ENCODE measurements at places on chromosomes 2 and 18. TPM values are rescaled to one million over a fixed set of nuclear protein-coding genes. Genes with fewer than 3 reads are reported as not detected.

Gene APLF
- 3.3 TPM for total RNA-seq

DNA sequence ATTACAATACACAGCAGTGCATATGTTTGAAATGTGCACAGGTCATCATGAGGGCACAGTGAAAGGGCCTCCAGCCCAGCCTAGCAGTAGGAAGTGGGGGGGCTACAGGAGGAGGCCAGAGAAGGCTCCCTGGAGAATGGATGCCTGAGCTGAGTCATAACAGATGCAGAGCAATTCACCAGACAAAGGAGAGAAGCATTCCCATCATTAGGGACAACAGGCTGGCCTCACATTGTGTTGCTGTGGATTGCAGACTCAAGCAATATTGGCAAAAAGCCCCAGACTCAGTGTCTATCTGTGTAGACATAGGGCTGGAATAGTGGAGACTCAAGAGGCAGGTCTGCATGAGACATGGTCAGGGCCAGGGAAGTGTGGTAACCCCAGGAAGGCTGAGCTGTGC, 329.9 kb downstream of the DLGAP1 start:
- no peak overlapping the region for H3K27ac ChIP-seq
- H3K27me3 ChIP-seq: no peaks in the 10 kb centered on the region
- no peaks in the 10 kb centered on the region for H3K4me1 ChIP-seq
- H3K36me3 ChIP-seq: no peaks in the 10 kb centered on the region
- H3K4me3 ChIP-seq: no peak overlapping the region

DNA sequence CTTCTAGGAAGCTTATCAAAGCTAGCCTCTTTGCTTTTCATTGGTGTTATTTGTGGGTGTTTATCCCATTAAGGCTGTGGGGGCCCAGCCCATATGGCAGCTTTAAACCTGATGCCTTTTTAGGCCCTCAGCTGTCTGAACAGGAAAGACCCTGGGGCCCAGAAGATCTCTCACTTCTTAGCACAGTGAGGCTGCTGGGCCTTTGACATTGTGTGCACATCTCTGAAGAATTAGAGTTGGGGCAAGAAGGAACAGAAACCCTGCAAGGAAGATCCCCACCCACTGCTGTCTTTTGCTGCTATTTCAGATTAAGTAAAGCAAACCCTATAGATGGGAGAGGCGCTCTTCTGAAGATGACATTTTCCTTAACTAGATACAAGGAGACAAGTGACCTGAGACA, 250.0 kb downstream of the SMAD2 start:
- H3K4me3 ChIP-seq: no peak overlapping the region
- no peaks in the 10 kb centered on the region for H3K4me1 ChIP-seq
- no peak for DNase-seq
- H3K36me3 ChIP-seq: no peaks in the 10 kb centered on the region
- H3K27ac ChIP-seq: no peak overlapping the region
- H3K27me3 ChIP-seq: no peaks in the 10 kb centered on the region

GRCh38 chr18:12029786-12030584, 48.7 kb downstream of the IMPA2 start:
- no peaks in the 10 kb centered on the region for H3K27me3 ChIP-seq
- H3K27ac ChIP-seq: no peak overlapping the region
- H3K36me3 ChIP-seq: peaks cover 17% of the 10 kb centered on the region
- peaks cover 25% of the 10 kb centered on the region for H3K4me1 ChIP-seq
- DNase-seq: no peak

- DNase-seq: peak; percentile 26
- H3K4me3 ChIP-seq: no peak overlapping the region
- H3K27me3 ChIP-seq: no peaks in the 10 kb centered on the region
- no peak overlapping the region for H3K27ac ChIP-seq
Measured at GRCh38 chr2:186683341-186683740, 10.5 kb upstream of the FAM171B start.

Gene SERPINB3
- total RNA-seq: not detected

Gene UGT1A8
- total RNA-seq: not detected

- H3K4me1 ChIP-seq: no peaks in the 10 kb centered on the region
- DNase-seq: no peak
- H3K27me3 ChIP-seq: no peaks in the 10 kb centered on the region
- no peak overlapping the region for H3K27ac ChIP-seq
- H3K36me3 ChIP-seq: no peaks in the 10 kb centered on the region
Measured at GRCh38 chr18:54612237-54612636, 21.2 kb downstream of the DYNAP start.

GRCh38 chr2:53672881-53673522, 94.6 kb upstream of the CHAC2 start:
- no peak overlapping the region for H3K27ac ChIP-seq
- DNase-seq: peak; percentile 52
- H3K4me1 ChIP-seq: peaks cover 8% of the 10 kb centered on the region
- no peak overlapping the region for H3K4me3 ChIP-seq
- H3K36me3 ChIP-seq: no peaks in the 10 kb centered on the region

DNA sequence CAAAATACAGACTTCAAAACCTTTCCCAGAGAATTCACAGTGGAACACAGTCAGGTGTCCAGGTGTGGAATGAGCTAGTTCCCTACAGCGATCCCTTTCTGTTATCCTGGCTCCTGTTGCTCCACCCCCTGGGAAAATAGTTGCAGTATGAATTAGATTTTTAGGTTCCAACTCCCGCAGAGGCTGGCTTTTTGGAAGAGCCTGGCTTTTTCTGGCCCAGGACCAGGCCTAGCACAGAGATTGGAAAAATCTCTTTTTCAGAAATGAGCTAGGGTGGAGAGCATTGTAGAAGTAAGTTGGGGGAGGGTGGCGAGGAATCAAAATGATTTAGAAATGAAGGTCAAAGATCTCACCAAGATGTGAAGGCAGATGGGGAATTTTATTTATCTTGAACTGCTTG, 27.1 kb downstream of the COL5A2 start:
- H3K4me1 ChIP-seq: peaks cover 20% of the 10 kb centered on the region
- peaks cover 4% of the 10 kb centered on the region for H3K36me3 ChIP-seq
- no peaks in the 10 kb centered on the region for H3K27me3 ChIP-seq

Gene LIMS4
- total RNA-seq: 2.5 TPM

Gene L3MBTL4
- total RNA-seq: under 0.01 TPM

DNA sequence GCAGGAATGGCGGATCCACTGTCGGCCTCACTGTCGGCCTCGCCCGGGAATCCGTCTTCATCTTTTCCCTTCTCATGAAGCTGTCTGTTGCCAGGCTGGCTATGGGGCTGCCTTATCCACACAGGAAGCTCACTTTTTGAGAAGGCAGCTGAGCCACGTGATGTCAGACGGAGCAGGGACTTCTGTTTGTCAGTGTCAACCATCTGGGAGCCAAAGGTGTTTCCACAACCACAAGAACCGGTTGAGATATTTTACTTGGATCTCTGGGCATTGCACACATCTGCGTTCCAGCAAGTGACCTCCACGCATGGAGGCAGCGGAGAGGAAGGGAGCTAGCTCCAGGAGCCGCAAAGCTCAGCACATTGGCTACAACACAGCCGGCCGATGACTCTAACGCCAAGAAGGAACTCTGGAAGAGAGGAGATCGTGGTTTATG, 27.4 kb upstream of the TAF1B start:
- H3K27me3 ChIP-seq: peaks cover 3% of the 10 kb centered on the region
- no peak overlapping the region for H3K27ac ChIP-seq
- peaks cover 3% of the 10 kb centered on the region for H3K4me1 ChIP-seq
- no peaks in the 10 kb centered on the region for H3K36me3 ChIP-seq

DNA sequence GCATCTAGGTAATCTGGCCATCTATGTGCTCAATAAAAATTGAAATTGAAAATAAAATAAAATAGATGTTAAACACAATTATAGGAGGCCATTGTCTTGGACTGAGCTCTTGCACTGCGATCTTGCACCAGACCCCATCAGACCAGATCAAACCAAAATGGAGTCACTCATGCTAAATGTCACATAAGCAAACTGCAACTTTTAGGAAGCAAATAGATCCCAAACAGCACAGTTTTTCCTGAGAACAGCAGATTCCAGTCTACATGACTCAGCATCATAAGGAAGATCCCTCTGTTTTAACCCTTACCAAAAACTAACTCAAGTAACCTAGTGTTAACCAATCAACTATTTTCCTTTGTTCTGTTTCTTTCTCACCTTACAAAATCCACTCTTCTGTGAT, 57.7 kb upstream of the LRP1B start:
- DNase-seq: peak; percentile 22
- H3K4me1 ChIP-seq: peaks cover 6% of the 10 kb centered on the region
- no peak overlapping the region for H3K4me3 ChIP-seq
- H3K27me3 ChIP-seq: no peaks in the 10 kb centered on the region
- H3K27ac ChIP-seq: no peak overlapping the region

DNA sequence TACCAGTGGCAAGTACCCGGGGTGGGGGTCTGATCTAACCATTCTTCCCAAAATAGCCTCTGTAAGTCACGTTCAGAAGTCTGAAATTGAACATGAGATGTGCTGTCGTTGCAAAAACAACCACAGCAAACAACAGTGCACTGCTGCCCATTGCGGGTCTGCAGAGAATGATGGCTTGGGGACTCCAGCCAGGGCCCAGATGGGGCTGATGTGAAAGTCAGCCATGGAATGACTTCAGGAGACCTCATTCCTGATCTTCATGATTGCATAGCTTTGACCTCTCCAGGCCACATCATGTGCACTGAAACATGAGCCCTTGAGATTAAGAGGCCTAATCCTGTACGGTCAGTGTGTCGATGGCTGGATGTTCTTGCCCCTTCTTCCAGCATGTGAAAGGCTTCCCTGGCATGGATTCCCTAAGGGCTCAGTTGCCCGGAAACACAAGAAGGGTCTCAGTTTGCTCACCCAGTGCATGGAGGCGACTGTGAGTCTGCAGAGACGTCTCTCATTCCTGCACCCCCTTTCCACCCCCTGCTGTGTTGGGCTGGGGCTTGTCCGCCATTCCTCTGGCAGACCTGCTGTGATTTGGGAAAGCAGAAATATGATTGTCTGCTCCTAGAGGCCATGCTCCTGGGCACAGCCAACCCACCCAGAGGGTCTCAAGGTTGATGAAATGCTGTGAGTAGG, 191.6 kb downstream of the SEPTIN10 start:
- peak; percentile 28 for DNase-seq
- peaks cover 29% of the 10 kb centered on the region for H3K36me3 ChIP-seq
- peaks cover 16% of the 10 kb centered on the region for H3K4me1 ChIP-seq

DNA sequence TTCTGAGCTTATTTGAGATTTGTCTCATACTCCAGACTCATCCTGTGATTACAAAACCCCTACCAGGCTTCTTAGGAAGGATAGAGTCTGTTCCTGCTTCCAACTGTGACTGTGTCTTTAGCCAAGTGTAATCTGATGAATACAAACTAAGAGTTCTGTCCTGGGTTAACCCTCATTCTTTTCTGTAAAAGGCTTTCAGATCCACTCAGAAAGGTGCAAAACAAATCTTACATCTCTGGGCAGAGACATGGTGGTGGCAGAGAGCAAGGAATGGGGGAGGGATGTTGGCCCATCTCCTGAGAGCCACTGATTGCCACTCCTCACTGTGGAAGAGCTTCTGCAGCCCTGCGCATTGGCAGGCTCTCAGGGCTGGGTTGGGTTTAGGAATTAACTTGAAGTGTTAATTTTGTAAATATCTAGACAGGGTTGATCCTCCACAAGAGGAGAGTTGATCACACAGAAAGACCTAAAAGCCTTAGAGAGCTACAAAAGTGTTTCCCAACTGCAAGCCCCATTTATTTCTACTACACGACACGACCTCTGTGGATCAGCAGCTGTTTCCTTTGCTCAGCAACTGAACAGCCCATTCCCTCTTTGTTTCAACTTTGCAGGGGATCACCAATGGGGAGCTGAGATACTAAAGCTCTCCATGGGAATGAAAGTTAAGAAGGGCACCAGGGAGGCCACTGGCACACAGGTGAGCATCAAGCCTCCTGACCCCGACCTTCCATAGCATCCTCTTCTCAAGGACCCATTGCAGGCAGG, 23.7 kb upstream of the SPTBN1 start:
- no peak overlapping the region for H3K27ac ChIP-seq
- H3K4me3 ChIP-seq: no peak overlapping the region
- no peaks in the 10 kb centered on the region for H3K36me3 ChIP-seq
- no peaks in the 10 kb centered on the region for H3K4me1 ChIP-seq
- no peaks in the 10 kb centered on the region for H3K27me3 ChIP-seq
- DNase-seq: no peak

DNA sequence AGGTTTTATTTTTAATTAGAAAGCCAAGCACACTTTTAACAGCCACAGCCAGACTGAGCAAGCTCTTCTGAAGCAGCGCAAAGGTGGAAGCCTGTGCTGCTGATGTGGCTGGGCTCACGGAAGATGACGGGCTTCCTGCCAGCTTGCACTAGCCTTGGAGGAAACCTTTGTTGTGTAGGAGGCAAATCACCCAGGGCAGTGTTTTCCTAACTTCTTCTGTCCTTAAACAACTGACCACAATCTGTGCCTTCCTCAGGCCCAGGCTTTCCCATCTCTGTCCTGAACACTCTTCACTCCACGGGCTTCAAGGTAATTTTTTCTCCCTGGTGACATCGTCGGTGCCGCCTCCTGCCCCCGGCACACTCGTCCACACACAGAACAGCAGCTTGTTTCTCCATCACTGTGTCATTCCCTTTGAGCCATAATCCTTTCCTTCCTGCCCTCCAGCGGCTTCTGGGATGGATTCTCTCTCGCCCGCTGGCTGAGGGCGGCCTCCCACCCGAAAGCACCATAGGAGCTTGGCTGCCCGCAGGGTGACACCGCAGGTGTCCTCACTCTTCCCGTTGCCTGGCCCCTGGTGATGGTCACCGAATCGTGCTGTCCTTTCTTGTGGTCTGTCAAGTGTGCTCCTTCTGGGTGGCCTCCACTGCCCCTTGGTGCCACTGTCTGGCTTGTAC, 31.1 kb upstream of the INHBB start:
- no peak overlapping the region for H3K27ac ChIP-seq
- H3K4me1 ChIP-seq: no peaks in the 10 kb centered on the region
- H3K36me3 ChIP-seq: no peaks in the 10 kb centered on the region
- H3K4me3 ChIP-seq: no peak overlapping the region
- DNase-seq: no peak

- H3K27ac ChIP-seq: no peak overlapping the region
- no peak overlapping the region for H3K4me3 ChIP-seq
- H3K27me3 ChIP-seq: peaks cover 21% of the 10 kb centered on the region
- H3K4me1 ChIP-seq: no peaks in the 10 kb centered on the region
Measured at GRCh38 chr2:161434118-161434517, 18.0 kb downstream of the TBR1 start.

DNA sequence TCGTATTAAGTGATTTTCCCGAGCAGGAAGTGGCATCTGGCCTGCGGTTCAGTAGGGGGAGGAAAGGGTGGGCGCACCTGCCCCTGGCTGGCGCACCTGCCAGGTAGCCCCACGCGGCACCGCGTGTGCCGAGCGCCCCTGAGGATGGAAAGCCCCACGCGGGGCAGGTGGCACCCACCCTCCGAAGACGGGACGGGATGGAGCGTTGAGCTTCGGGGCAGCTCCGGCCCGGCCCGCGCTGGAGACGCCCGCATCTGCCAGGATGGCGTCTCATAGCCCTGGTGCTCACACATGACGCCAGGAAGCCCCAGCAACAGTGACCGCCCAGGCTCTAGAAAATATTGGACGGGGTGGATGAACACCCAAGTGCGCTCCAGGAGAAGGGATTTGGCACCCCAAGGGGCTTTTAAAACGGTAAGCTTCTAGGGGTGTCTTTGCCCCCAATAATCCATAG, 2.5 kb upstream of the NFATC1 start:
- H3K4me3 ChIP-seq: peak overlapping the region; percentile 40
- no peak for DNase-seq
- H3K36me3 ChIP-seq: no peaks in the 10 kb centered on the region
- no peak overlapping the region for H3K27ac ChIP-seq
